ENCODE measurements at places on chromosomes 11 and 22.

DNA sequence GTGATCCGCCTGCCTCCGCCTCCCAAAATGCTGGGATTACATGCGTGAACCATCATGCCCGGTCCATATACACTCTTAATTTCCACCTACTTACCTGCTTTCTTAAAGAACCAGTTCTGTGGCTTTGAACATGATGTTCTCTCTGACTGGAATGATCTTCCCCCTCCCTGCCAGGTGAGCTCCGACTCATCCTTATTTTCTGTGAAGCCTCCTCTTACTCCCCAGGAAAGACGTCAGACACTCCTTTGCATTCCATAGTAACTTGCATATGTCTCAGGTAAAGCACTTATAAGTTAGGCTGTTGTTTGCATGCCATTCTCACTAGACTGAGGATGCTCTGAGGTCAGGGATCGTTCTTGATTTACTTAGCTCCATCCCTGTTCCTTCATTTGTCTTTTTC, 91.8 kb upstream of the RAB1B start:
- no peak for DNase-seq

- DNase-seq, result no peak
These were observed 10.8 kb upstream of the HSPA8 start for GRCh38 chr11:123072762-123073161.

- no peak for DNase-seq
These were observed 49.9 kb downstream of the RAB30 start for GRCh38 chr11:83021780-83022125.

DNA sequence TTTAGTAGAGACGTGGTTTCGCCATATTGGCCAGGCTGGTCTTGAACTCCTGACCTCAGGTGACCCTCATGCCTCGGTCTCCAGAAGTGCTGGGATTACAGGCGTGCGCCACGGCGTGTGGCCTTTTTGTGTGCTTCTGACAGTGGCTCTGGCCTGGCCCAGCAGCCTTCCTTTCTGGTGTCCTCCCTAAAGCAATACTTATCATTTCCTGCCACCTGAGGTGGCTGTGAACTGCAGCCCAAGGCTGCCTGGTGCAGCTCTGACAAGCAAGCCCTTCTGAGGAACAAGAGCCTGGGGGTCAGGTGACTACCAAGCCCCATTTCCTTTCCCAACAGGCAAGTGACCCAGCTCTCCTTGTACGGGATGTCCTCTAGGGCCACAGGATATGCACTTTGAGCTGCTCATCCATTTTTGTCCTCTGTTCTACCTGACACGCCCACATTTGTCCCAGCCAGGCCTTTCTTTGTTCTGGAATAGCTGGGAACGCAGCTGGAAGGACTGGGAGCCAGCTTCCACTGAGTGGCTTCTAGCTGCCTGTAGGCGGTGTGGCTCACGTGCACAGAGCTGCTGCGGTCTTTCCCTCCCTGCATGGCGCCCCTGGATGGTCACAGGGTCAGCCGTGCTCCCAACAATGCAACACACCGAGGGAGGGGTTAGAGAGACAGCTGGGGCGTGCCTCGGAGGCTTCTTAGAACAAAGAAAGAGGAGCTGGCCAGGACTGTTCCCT, 12.3 kb upstream of the BID start:
- DNase-seq, result no peak

DNA sequence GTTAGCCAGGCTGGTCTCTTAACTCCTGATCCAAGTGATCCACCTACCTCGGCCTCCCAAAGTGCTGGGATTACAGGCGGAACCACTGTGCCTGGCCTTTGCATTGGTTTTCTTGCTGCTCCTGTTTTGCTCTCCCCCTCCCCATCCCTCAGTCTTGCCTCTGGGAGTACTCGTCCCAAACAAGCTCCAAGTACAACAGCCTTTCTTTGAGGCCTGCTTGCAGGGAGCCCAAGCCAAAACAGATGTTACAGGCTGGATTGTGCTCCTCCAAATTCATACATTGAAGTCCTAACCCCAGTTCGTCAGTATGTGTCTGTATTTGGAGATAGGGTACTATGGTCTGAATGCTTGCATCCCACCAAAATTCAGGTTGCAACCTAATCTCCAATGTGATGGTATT, 8.6 kb downstream of the IGLL1 start:
- DNase-seq, result no peak

- no peak for DNase-seq
These were observed 8.3 kb upstream of the SLC39A13 start for GRCh38 chr11:47399860-47400767.

DNA sequence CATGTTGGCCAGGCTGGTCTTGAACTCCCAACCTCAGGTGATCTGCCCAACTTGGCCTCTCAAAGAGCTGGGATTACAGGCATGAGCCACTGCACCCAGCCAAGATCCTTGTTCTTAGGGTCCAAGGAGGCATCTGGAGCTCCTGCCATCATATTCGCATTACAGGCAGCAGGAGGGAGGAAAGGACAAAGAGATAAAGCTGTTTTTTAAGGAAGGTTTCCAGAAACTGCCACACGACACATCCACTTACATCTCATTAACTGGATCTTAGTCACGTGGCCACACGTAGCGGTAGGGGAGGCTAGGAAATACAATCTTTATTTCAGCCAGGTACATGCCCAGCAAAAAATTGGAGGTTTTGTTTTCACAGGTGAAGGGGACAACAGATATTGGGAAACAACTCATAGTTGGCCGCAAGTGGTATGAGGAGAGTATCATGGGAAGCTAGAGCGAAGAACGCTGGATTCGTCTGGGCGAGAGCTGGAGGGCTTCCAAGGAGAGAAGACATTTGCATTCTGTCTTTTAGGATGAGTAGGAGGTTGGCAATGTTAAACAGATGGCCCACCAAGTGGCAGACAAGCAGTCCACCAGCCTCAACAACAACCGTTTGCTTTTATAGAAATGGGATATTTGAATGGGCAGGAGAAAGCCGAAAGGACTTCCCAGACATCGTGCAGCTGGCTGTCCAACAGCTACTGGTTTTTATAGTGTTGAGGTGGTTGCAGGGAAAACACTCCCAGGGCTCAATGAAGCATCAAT, 39.2 kb upstream of the DMC1 start:
- DNase-seq, result no peak

DNA sequence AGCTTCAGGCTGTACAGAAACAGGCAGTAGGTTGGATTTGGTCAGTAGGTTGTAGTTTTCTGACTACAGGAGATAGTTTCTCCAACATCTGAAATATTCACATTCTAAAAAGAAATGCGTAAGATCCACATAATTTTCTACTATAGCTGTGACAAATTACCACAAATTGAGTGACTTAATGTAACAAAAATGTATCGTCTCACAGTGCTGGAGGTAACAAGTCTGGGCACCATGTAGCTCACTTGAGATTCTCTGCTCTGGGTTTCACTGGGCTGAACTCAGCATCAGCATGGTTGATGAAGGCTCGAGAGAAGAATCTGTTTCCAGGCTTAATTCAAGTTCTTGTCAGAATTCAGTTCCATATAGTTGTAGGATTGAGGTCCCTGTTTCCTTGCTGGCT, 350.9 kb upstream of the CCDC179 start:
- no peak for DNase-seq

DNA sequence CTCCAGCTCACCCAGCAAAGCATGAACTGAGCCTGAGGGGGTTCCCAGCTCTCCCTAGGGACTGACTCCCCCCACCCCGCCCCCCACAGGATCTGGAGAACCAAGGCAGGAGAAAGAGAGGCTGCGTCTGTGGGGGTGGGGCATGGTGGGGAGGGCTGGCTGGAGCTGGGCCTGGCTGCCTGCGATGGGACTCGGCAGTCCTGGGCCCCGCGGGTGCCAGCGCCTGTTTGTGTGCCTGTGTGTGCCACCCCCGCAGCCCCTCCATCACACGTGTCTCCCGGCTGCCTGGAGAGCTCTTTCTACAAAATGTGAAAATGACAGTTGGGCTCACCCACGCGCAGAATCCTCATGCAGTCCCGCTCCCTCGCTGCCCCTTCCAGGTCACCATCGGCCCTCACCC, 46.8 kb downstream of the CACNA1I start:
- no peak for DNase-seq
